ENCODE measurements at places on chromosomes 3 and 15. TPM values are rescaled to one million over a fixed set of nuclear protein-coding genes. Genes with fewer than 3 reads are reported as not detected.
A peak's percentile ranks its signal among the peaks of the same experiment; 100 is the strongest.

WNT5A gene
- 9.9 TPM for total RNA-seq

DNA sequence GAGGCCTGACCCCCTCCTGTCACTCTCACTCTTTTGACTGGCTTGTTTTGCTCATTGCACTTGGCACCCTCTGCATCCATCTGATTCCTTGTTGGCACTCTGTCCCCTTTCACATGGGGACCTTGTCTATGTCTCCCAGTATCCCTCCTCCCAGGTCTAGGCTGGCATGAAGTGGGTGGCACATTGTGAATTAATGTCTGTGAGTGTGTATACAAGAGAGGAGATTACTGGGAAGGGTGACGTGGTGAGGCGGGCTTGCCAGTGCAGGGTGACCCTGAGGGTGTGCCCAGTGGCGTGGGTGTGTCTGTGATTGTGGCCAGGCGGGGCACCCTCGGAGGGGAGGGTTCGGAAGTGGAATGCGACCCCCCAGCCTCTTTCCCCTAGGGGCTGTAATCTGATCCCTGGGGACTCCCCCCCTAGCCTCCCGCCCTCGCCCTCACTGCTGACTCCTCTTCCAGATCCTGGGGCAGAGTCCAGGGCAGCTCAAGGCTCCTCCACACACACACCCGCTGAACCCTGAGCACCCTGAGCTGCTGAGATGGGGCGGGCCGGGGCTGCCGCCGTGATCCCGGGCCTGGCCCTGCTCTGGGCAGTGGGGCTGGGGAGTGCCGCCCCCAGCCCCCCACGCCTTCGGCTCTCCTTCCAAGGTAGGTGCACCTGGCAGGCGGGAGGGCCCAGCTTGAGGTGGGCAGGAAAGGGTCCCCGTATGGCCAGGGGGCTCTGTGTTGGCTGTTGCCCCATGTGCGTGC, at the start of gene SEMA3B:
SEMA3B (plus strand) TSS at position 445 of the 749 bp plus-strand sequence; CDS start at position 539, 94 bp downstream.
- H3K27me3 ChIP-seq = no peaks in the 10 kb centered on the region
- H3K4me3 ChIP-seq = peak within 1 kb of the TSS; percentile 44
- DNase-seq = peak; percentile 97
- H3K4me1 ChIP-seq = peaks cover 45% of the 10 kb centered on the region
- H3K36me3 ChIP-seq = no peaks in the 10 kb centered on the region

GRCh38 chr3:13947912-13948311, 68.0 kb upstream of the WNT7A start:
- no peaks in the 10 kb centered on the region for H3K36me3 ChIP-seq
- H3K27ac ChIP-seq = no peak overlapping the region
- no peak overlapping the region for H3K4me3 ChIP-seq
- H3K4me1 ChIP-seq = no peaks in the 10 kb centered on the region

CLDN11 gene
- 2.4 TPM for total RNA-seq
